ENCODE measurements at places on chromosomes 7 and 10.

DNA sequence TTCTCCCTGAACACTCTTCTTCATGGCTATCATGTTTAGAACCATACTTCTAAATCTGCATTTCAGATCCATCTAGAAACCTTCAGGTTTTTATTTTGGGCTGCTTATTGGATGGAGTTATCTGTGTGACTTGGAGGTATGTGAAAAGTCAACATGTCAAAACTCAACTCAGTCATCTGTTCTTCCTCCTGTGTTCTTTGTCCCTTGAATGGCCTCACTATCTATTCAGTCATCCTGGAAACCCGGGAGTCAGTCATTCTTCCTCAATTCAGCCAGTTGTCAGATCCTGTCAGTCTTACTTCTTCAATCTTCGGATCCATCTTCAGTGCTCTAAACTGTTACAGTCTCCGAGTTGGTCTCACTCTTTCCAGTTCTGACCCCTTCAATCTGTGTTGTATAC lies 52.2 kb downstream of the VKORC1L1 start:
- DNase-seq: no peak

DNA sequence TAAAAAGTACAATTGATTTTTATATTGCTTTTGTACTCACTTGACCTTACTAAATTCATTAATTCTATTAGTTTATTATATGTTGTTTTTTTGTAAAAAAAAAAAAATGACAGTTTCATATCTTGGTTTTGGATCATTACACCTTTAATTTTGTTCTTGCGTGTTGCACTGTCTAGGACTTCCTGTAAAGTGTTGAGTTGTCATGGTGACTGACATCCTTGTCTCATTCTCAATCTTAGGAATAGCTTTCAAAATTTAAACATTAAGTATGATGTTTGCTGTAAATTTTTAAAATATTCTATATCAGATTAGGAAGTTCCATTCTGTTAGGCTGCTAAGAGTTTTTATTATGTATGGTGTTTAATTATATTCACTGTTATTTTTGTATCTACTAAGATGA lies 139.1 kb downstream of the ARHGAP12 start:
- DNase-seq: peak; percentile 34

DNA sequence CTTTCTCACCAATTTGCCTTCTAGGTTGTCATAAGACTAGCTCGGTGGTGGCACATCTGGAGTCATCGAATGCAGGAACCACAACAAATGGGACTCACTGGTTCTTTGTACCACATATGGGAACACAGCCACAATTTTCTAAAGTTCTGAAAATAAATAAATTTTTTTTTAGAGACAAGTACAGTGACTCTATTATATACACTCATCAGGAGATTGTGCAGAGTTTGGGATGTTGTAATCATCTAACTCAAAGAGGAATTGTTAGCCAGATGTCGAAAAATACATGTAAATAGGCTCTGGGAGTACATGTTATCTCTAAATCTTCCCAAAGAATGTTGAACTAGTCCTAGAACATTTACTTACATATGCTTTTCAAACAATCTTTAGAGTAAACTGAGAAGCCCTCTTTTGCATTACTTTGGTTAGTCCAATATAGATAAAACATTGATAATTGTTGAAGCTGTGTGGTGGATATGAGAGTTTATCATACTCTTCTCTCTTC lies 19.6 kb upstream of the SEPTIN7 start:
- DNase-seq: no peak

- no peak for DNase-seq
Observed at GRCh38 chr7:42495256-42495655, 258.2 kb upstream of the GLI3 start.

DNA sequence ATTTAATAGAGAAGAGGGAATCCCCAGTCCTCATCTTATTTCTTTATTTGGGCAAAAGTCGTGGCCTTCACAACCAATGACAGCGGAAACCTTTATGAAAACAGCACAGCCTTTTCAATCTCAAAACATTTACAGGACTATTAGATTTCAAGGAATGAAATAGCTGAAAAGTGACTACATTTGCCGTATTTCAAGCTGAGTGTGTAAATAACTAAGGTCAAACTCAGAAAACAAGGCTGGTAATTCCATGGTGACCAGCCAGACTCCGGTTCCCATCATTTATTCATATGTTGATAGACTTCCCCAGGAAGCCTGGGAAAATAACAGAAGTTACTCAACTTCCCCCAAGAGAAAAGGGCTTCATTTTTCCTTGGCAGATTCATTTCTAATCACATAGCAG lies 457.3 kb upstream of the NFE2L3 start:
- DNase-seq: no peak

- DNase-seq: no peak
Observed at GRCh38 chr10:19629567-19629966, 186.7 kb upstream of the PLXDC2 start.

DNA sequence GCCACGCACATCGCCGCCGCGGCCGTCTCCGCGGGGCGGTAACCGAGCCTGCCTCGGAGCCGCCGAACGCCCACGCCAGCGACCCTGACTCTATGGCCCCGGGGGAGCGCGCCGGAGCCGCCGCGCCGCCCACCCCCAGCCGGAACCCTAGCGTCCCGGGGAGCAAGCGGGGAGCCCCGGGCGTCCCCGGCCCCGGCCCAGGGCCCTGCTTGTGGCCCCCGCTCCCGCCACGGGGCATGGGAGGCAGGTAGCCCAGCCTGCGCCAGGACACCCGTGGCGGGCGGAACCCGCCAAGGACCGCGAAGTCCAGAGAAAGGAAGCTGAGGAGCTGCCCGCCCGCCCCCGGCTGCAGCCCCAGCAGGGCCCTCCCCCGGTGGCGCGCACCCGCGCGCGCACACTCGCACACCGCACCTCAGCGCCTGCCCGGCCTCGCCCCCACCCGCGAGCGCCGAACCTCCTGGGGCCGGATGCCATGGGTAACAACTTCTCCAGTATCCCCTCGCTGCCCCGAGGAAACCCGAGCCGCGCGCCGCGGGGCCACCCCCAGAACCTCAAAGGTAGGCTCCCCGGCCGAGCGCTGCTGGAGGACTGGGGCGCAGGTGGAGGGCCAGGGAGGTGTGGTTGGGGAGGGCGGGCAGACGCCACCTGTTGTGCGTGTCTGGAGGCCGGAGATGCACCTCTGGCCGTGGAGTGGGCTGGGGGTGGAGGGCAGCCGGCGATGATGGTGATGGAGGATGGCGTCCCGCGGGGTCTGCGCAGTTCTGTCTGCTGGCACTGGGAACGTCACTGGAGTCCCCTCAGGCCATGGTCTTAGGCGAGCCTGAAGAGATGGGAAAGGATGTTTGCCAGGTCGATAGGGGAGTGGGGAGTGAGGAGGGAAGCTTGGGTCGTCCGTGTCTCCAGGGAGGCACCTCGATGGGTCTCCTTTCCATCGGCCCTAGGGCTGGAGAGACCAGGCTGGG lies 692 bp downstream of the NEURL1 start:
- DNase-seq: peak; percentile 32

DNA sequence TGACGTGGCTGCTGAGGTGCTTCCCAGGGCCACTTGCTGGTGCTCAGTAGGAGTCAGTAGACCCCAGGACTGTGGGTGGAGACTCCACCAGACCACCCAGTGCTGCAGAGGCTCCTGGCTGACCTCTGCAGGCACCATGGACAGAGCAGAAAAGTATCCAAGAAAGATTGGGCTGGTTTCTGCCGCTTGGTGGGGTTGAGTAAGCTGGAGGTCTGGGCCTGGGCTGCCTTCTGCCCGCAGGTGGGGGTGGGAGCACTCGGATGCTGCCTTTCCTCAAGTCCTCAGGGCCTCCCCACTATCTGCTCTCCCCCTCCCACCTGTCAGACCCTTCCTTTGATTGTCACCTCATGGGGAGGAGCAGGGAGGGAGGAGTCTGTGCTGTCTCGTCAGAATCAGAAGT lies 91.6 kb downstream of the WDR37 start:
- no peak for DNase-seq

DNA sequence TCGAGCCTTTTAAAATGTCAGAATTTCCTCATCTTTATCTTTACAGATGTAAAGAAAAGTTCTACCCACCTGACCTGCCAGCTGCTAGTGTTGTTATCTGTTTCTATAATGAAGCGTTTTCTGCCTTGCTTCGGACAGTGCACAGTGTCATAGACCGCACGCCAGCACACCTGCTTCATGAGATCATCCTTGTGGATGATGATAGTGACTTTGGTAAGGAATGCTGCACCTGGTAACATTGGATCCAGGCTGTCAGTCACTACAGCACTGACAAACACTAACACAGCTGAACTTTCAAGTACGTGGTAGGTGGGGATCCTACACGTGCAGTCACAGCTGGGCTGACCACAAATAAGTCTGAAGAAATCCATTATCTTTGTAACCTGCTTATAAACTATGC lies 77.6 kb downstream of the GALNT11 start:
- DNase-seq: no peak

- no peak for DNase-seq
Observed at GRCh38 chr7:47074702-47075153, 507.2 kb downstream of the TNS3 start.

DNA sequence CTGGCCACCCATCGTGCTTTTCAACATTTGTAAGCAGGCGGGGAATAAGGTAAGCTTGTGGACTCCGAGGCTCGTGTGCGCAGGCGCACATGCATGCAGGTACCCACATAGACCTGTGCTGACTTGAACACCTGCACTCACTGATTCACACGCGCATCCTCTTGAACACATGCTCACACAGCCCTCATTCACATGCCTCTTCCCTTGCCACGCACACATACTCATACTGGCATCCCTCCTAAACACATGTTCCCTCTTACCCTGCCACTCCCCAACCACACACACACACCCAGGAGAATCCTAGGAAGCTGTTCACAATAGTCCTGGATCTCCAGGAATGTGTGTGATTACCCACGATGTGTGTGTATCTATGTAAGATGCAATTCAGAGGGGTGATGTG lies 44.1 kb upstream of the LBX1 start:
- DNase-seq: no peak

DNA sequence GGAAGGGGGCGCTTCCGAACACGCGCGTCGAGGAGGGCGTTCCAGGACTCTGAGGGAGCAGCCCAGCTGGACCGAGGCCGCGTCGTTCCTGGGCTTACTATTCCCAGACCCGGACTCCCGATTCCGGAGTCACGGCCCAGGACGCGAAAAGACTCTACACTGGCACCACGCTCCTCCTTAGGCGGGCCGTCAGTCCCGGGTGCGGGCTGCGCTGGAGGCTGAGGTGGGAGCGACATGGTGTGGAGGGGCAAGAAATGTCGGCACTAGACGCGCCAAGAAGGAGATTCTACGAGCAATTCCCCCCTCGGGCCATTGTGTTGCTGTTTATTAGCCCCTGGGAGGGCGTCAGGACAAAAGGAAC lies 584 bp upstream of the RUNDC3B start:
- no peak for DNase-seq

- DNase-seq: no peak
Observed at GRCh38 chr7:65953001-65953720, 28.9 kb downstream of the GUSB start.

GRCh38 chr7:101882595-101883564 lies 65.5 kb downstream of the CUX1 start:
- no peak for DNase-seq

- DNase-seq: no peak
Observed at GRCh38 chr7:147197006-147197405, 1080.4 kb downstream of the CNTNAP2 start.

DNA sequence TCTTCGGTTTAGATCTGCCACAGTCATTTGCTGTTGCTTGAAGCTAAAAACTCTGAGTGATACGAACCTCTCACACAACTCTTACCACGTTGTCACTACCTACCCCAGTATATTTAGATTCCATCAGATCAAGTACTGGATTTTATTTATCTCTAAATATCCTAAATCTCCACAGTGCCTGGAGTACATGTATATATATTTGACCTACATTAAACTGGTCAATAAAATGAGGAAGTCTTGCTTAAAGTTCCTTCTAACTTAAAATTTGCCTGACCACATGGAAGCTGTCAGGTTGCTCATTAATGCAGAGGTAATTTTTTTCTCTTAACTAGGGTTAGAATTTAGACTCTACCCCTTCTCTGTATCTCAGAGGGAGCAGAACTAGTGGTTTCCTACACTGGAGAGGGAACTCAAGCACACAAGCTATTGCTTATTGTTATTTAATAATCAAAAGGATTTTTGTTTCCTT lies 3.1 kb upstream of the MACC1 start:
- no peak for DNase-seq

GRCh38 chr7:103338864-103339263 lies 5.7 kb downstream of the DNAJC2 start:
- DNase-seq: no peak

DNA sequence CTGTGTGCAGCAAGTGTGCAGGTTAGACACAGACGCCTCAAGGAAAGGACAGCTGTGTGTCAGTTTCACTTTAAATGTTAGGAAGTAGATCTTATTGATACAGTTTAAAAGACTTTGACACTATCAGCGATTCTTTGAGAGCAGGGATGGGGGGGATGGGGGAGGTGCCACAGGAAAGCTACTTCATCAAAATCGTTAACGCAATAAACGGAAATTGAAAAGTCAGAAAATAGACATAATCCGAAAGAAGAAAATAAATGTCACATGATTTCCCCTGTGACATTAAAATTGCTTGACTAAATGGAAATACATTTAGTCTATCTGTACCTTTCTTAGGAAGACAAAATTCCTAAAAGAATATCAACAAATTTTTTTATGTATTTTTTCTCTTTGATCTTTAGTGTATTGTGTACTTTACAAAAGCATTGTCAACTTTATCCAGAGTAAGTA lies 476 bp upstream of the ZNF33B start:
- no peak for DNase-seq

GRCh38 chr10:78913219-78914059 lies 155.3 kb upstream of the ZMIZ1 start:
- no peak for DNase-seq

GRCh38 chr7:106059556-106059955 lies 52.6 kb downstream of the SYPL1 start:
- no peak for DNase-seq

DNA sequence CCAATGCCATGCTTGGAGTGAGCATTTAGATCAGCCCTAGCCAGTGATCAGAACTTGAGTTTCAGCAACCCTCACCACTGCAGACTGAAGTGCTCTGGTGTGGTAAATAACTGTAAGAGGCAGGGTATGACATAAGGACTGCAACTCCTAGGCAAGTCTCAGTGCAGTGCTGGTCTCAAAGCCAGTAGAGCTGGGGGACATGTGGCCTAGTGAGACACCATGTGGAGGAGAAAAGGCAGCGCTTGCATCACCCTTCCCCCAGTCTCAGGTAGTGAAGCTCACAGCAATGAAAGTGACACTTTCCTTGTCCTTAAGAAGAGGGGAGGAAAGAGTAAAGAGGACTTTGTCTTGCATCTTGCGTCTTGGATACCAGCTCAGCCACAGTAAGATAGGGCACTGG lies 386.8 kb upstream of the POT1 start:
- no peak for DNase-seq

DNA sequence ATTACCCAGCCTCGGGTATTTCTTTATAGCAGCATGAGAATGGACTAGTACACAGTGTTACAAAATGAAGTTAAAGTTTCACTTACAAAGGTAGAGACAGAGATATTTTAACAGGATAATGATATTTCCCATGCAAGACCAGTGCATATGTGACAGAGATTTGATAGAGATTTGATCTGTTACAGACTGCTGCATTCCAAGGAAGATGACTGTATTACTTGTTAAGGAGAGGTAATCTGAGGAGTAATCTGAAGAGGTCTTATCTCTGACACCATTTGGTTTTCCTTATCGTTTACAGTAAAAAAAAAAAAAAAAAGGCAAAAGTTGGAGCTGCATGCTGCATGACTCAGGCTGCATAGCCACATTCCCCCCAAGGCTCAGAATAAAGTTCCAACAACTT lies 289.6 kb downstream of the POM121L12 start:
- DNase-seq: no peak

- no peak for DNase-seq
Observed at GRCh38 chr7:2724453-2725177, 36.6 kb downstream of the AMZ1 start.

GRCh38 chr7:15236952-15237351 lies 324.9 kb downstream of the AGMO start:
- DNase-seq: no peak

- no peak for DNase-seq
Observed at GRCh38 chr7:12653518-12653917, 33.9 kb upstream of the ARL4A start.
